Karpas-422 (cell line): ENCODE measurements at places on chromosomes 4 and X. TPM values are rescaled to one million over a fixed set of nuclear protein-coding genes. Genes with fewer than 3 reads are reported as not detected.

DGAT2L6 gene
- not detected in 2 replicates for total RNA-seq

GRCh38 chrX:106007815-106008214 is 30.7 kb downstream of the SERPINA7 start:
- no peak overlapping the region for H3K27ac ChIP-seq
- H3K36me3 ChIP-seq: no peaks in the 10 kb centered on the region
- no peaks in the 10 kb centered on the region for H3K4me1 ChIP-seq
- no peak overlapping the region for H3K4me3 ChIP-seq

- DNase-seq: no peak
- no peak overlapping the region for H3K4me3 ChIP-seq
- H3K36me3 ChIP-seq: no peaks in the 10 kb centered on the region
- H3K4me1 ChIP-seq: no peaks in the 10 kb centered on the region
- H3K27me3 ChIP-seq: no peaks in the 10 kb centered on the region
- H3K27ac ChIP-seq: no peak overlapping the region
These were observed 40.1 kb downstream of the FAM241A start for GRCh38 chr4:112185334-112185733.

GPR34 gene
- total RNA-seq: not detected in 2 replicates

DNA sequence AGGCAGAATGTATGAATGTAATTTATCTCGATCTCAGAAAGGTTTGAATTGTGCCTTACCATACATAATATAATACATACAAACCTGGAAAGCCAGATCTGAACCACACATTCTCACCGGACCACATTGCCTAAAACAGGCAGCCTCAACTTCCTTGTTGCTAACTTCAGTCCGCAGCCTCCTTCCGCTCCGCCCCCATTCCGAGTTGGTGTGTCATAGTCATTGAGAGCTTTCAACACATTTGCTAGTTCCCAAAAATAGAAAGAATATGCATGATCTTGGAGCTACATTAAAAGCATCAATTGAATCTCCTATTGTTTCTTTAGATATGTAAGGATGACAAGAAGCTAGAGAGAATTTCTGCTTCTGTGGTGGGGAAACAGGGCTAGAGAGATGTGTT is 127.2 kb downstream of the ARHGEF9 start:
- H3K4me1 ChIP-seq: no peaks in the 10 kb centered on the region
- no peaks in the 10 kb centered on the region for H3K27me3 ChIP-seq
- no peak for DNase-seq

GRCh38 chr4:132383571-132384199 is 765.4 kb upstream of the PCDH10 start:
- H3K27ac ChIP-seq: no peak overlapping the region
- H3K36me3 ChIP-seq: no peaks in the 10 kb centered on the region
- no peaks in the 10 kb centered on the region for H3K4me1 ChIP-seq
- no peak for DNase-seq
- no peaks in the 10 kb centered on the region for H3K27me3 ChIP-seq

PRR27 gene
- not detected in 2 replicates for total RNA-seq
